ENCODE measurements at places on chromosomes 7 and 10.
A peak's percentile ranks its signal among the peaks of the same experiment; 100 is the strongest.

DNA sequence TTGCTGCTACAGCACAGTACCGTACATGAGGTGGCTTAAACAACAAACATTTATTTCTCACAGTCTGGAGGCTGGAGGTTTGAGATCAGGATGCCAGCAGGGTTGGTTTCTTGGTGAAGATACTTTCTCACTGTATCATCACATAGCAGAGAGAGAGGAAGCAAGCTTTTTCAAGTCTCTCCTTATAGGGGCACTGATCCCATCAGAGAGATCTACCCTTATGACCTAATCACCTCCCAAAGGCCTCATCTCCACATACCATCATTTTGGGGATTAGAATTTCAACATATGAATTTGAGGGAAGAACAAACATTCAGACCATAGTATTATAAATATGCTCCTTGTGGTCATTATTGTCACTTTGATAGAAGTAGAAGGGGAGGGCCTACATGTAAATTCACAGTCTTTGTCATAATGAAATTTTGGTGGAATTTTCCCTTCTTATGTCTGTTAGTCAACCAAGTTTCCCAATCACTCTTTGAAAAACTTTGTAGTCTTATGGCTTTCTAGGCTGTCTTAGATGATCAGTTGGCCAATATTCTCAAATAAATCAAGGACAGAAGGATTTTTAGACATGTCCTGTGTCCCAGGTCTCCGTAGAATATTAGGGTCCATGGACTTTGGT lies 606.2 kb downstream of the LRMDA start:
- DNase-seq: no peak

DNA sequence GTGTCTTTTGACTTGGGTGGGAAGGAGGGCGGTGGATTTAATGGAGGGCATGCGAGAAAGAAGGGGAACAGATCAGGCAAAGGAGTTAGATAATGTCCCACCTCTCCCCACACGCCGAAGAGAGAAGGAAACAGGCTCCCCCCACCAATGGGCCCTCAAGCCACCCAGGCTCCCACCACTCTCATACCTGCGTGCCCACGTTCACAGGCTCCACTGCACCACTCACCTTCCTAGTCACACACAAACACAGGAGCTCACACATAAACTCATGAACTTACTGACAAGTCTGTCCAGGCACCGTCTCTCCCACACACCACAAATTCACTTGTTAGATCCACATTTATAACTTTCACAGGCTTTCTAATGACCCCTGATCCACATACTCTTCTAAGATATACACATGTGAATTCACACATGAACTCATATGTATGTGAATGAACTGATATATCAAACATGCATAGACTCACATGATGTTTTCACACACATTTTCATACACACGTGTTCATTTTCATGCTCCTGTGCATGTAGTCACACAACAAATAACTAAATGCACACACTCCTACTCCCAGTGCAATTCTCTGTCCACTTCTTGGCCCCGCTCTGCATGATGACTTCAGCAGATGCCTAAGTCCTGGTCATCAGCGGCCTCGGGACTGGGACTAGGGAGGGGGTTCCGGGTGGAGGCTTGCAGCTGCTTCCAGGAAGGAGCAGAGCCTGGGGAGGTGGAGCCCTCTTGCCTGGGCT lies 1.5 kb downstream of the LZTS2 start:
- DNase-seq: no peak

- no peak for DNase-seq
These were observed 6.6 kb downstream of the C10orf90 start for GRCh38 chr10:126663880-126664279.

DNA sequence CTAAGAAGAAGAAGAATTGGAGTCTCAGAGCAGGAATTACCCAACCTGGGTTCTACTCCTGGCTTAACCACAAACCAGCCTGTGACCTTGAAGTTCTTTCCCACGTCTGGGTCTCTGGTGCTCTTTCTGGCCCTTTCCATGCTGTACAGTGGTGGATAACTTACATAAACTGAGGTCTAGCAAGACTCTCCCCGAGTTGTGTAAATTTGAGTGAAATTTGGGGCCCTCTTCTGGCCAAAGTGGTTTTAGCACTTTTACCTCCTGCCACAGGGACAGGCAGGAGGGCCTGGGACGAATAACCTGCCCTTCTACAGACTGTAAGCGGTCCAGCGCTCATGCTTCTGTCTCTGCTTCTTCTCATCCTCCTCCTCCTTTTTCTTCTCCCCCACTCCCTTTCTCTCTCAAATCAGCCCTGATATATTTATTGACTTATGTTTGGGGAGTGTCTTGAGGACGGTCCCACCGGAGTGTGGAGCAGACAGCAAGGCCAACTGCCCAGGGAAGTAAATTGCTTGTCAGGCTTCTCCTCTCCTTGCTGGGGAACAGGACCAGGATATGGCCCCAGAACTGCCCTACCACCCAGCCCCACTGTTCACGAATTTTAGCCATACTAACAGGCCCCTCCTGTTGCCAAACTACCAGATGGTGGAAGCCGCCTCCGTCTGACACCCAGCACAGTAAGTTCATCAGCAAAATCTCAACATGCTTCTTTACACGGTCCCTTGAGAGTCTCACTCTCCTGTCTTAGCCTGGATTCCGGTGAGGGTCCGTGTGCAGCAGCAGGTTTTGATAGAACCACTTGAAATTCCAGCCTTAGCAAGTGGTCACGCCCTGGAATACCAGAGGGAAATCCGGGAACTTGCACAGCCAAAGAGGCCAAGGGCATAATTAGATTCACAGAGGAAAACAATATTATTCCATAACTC lies 4.0 kb upstream of the SH3PXD2A start:
- DNase-seq: no peak

DNA sequence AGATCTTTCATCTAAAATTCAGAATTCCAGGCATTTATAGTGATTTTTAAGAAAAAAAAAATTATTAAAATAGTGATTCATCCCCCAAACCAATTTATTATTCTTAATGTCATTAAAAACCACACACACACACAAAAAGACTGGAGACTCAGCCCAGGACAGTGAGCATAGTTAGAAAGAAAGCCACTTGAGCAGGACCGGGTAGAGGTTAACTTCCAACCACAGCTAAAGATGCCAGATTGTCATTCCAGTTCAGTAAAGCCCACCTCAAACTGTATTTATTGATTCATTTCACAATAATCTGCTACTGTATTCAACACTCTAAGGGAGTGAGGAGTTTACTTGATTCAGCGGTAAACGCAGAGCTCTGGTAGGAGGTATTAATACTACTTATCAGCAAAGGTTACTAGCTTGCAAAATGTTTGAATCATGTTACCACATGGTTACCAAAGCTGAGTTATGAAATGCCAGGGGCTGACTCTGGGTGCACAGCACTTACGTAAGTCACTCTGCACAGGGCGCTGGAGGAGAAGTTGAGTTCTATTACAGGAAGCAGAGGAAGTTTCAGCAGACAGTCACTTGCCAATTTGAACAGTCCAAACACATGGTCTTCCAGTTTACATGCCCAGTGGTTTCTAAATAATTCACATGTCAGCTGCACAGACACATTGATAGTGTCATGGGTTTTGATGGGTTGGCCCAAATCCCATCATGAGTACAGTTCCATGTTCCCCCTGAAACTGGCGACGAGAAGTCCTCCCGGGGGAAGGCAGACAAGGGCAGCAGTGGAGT lies 64.6 kb downstream of the KLF6 start:
- no peak for DNase-seq

- DNase-seq: no peak
These were observed 67.7 kb downstream of the FGFR2 start for GRCh38 chr10:121530481-121531075.

DNA sequence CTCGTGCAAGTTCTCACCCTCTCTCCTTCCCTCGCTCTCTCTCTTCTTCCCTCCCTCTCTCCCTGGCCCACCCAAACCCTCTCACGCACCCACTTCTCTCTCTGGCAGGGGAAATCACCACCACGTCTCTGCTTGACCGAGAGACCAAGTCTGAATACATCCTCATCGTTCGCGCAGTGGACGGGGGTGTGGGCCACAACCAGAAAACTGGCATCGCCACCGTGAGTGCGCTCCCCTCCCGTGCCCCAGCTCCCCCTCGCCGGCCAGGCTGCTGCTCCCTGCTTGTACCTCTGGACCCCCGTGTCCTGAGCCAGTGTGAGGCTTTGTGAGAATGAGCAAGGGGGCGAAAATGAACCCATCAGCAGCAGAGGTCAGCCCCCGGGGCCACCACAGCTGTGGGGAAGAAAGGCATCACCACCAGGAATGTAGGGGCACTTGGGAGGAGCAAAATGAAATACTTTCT lies 25.5 kb downstream of the C10orf105 start:
- DNase-seq: no peak

DNA sequence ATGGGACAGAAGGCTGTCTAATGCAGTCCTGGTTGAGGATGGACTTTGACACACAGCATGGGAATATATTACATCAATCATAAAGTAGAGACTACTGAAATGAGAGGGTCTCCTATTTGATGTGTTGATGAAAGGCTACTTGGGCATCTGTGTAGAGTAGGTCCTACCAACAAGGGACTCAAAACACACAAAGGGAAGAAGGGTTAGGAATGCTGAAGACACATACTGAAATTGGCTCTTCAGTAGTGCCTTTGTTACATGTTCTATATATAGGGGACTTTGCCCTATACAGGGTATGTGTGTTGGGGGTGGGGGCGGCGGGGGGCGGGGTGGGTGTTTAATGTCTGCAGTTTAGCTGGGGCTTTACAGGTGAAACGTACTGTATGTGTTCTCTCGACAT lies 7.7 kb downstream of the CUL1 start:
- DNase-seq: no peak

DNA sequence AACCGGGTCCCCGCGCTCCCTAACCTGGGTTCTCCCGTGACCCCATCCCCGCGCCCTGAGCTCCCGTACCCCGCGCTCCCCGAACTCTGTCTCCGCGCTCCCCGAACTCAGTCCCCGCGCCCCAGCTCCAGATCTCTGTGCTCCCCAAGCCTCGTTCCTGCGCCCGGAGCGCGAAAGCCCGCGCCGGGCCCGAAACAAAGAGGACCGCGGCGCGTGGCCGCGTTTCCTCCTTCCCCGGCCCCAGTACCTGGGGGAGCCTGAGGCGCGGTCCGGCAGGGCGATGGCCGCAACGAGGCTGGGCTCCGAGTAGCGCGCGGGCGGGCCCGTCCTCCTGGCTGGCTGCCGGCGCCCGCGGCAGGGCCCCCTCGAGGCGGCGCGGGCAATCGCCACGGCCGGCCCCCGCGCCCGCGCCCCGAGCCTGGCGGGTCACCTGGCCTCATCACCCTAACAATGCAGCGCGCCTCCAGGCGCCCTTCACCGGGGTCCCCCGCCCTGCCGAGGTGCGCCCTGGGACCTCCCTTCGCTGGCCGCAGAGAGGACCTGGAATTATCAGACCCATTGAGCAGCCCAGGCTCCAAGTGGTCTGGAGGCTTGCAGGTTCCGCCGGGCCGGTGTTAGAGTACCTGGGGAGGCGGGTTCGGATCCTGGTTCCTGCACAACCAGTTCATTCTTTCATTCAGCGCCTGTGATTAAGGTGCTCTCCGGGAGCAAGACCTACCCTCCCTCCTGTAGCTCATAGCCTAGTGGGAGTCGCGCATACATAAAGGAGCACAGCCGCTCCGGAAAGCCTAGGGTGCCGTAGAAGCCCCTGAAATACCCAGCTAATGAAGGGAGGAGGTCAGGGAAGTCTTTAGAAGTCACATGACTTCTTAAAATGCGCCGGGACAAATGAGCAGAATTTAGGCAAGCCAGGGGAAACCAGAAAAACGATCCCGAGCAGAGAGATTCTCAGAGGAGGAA lies at the start of gene TNS3:
TSS of gene TNS3 (minus strand) at position 308 of the 960 bp plus-strand sequence. CDS start 142,475 bp downstream, outside the sequence.
- DNase-seq: peak; percentile 3

- no peak for DNase-seq
These were observed 245.3 kb downstream of the KCNMA1 start for GRCh38 chr10:77392236-77392721.

DNA sequence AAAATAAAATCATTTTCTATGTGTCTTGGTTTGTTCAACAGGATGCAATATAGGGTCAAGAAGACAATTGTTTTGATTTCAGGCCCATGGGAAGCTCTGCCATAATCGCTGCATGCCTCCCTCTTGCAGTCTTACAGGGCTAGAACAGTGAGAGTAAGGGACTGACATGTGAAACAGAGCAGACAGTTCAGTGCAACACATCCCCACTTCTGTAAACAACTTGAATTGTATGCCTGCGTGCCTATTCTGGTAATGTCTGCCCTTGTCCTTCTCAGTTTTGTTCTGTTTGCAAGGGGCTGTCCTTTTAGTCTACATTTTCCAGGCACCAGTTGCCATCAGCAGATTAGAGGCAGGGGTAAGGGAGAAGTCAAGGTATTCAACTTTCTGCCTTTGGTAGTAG lies 34.8 kb upstream of the GPR37 start:
- DNase-seq: no peak

DNA sequence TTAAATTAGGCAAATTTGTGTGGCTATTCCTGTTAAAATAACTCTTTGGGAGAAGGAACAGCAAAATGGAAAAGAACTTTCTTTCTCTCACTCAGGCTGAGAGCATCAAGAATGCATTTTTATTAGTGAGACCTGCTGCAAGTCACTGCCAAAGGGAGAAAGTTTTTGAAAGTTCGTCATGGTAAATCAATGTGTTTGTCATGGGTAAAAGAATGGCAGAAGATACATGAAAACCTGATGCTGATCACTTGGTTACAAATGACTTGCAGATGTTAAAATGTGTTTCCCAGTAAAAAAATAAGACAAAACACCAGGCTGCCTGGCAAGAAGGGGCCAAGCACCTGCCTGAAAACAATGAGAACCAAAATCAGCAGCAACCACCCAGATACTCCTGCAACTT lies 484.7 kb upstream of the NRP1 start:
- DNase-seq: no peak

DNA sequence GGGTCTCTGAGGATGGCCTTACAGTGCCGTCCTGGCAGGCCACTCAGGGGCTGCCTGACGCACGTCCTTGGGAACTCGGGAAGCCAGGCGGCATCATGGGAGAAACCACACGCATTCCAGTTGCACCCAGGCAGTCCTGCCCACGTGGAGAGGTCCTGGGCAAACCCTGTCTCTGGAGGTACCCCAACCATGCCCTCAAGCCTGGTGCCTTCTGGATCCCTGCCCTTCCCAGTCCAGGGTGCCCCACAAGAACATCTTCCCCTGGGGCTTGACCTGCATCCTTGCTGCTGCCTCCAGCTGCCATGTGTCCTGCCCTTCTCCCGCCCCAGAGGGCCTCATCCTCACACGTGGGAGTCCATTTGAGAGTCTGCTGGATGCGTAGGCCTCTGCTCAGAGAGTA lies 200.3 kb upstream of the PPP2R2D start:
- no peak for DNase-seq

DNA sequence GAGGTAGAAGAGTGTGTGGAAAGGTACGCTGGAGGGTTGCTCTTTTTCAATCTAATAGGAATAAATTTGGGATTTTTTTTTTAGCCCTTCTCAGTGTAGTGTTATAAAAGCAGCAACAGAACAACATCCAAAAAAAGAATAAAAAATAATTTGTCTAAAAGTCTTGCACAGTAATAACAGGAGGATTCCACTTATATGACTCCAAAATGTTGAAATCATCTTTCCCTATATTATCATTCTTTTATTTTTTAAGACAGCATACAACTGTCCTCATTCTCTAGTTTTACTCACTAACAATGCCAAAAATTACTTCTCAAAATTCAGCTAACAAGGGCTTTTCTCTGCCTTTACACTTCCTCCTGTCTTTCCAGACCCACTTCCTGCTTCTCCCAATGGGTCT lies 27.8 kb downstream of the IL2RA start:
- DNase-seq: no peak
